ENCODE measurements at places on chromosomes 16 and 17.
A peak's percentile ranks its signal among the peaks of the same experiment; 100 is the strongest.

DNA sequence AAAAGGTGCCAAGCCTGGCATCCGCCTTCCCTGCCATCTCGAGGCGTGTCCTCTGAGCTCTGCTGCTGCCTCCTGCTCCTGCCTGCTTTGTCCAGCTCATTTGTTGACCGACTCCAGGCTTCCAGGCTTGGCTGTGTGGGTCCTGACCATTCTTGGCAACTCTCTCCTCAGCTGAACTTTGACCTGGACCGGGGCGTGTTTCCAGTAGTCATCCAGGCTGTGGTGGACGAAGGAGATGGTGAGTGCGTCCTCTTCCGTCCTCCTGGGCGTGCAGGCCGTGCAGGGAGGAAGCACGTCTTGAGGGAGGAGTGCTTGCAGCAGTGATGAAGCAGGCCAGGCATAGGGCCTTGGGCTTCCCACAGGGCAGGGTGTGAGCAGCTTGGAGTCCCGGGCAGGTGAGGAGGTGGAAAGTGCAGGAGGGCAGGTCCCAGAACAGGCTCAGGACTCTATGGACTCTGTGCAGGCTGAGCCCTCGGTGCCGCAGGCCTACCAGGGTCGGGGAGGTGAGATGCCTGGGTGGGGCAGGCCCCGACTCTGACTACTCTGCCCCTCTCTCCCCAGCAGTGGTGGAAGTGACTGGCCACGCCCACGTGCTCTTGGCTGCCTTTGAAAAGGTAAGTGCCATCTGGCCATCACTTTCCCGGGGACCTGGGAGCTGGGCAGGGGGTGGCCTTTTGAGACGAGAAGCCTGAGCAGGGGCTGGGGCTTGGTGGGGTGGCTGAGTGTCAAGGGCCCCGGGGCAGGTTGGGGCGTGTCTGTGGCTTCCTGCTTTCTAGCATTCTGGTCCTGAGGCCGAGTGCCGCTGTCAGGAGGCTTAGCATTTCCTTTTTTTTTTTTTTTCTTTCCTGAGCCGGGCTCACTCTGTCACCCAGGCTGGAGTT, 28.6 kb upstream of the NUDT16L1 start:
- no peak for DNase-seq

- no peak for DNase-seq
These were observed 10.2 kb upstream of the STRADA start for GRCh38 chr17:63751806-63752205.

- no peak for DNase-seq
These were observed 187.7 kb downstream of the CCDC182 start for GRCh38 chr17:57557416-57557815.

GRCh38 chr17:27257031-27257357, 36.9 kb upstream of the WSB1 start:
- DNase-seq = no peak

DNA sequence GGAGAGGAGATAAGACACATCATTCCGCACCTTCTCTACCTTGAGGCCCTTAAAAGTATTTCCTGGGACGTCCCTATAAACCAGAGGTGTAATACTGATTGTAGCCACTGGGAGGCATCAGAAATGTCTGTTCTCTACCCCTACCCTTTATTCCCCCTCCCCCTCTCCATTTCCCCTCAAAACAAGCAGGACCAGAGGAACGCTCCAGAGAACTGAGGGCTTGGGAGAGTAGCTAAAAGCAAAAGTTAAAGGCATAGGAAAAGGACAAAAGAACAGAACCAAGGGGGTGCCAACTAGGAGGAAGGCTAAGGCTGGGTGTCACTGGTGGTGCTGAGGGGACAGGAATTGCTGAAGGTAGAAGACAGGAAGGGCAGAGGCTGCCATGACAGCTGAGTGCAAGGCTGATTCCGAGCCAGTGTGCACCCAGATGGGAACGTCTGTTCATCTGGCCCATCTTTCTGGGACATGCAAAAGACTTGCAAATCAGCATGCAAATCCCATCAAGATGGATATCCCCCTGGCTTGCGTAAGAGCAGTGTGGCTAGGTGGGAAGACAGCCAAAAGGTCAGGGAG, 6.7 kb downstream of the CAMTA2 start:
- DNase-seq = peak; percentile 59

DNA sequence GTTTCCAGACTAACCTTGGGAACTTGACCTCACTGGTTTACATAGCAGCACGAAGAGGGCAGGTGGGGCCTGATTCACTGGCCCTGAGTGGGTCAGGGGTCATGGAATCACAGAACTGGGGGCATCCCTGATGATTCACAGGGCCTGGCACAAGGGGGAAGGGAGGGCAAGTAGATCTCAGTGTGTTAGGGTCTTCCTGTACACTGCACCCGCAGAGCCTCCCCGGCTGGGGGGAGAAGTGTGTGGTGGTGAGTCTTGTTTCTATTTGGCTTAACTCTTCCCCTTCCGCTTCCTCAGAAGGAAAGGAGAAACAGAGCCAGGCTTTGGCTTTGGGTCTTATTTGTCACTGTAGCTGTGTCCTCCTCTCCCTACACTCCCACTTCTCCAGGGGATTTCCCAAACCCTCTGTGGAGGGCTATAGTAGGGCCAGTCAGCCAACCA, 3.7 kb downstream of the STARD3 start:
- no peak for DNase-seq

- no peak for DNase-seq
These were observed 25.7 kb downstream of the CALB2 start for GRCh38 chr16:71384073-71384724.

DNA sequence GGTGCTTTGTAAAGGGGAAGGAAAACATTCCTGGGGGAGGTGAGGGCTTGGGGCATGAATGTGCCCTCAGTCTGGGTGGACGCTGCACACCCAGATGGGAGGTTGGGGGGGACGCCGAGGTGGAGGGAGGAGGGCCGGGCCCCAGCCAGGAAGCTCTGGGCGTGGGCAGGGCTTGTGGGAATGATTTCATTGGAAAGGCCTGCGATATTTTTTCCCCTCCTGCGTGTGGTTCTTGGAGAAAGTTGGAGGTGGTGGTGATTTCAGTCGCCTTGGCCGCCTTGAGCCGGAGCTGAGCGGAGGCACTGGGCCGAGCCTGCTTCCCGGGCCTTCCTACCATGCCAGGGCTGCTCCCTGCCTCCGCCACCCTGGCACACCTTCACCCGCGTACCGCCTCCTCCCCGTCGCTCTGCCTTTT, 26.4 kb upstream of the CLEC18A start:
- no peak for DNase-seq

GRCh38 chr16:49952386-49952785, 72.6 kb upstream of the CNEP1R1 start:
- DNase-seq = no peak

- no peak for DNase-seq
These were observed 1.4 kb downstream of the SHISA6 start for GRCh38 chr17:11242411-11242810.

DNA sequence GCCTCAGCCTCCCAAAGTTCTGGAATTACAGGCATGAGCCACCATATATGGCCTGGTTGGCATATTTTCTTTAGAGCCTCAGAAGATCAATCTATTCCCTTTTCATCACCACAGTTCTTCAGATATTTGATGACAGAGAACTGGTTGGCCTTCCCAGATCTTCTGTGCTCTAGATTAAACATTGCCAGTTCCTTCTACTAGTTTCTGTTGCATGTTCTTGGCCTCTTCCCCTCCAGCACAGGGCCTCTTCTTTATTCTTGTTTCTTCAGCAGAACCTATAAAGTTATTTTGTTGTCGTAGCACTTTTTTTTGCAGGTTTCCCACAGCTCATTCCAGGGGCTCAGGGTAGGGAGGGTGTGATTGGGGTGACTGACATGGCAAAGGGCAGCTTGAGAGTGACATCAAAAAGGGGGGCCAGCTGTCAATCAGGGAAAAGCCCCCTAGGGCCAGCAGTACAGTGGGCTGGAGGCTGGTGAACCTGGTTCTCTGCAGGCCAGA, 9.3 kb downstream of the CHD9 start:
- DNase-seq = no peak

DNA sequence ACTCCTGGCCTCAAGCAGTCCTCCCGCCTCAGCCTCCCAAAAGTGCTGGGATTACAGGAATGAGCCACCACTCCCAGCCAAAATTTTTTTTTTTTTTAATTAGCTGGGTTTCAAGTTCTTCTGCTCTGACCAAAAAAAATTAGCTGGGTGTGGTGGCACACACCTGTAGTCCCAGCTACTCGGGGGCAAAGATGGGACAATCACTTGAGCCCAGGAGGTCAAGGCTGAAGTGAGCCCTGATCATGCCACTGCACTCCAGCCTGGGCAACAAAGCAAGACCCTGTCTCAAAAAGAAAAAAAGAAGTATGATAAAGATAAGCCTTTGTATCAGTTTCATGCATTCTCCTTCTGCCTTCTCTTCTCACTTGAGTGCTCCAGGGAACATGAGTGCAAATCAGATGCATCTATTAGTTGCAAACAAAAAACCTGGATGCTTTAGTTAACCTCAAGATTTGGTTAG, 1.9 kb downstream of the NQO1 start:
- DNase-seq = no peak

- DNase-seq = no peak
These were observed 30.4 kb upstream of the PITPNA start for GRCh38 chr17:1592751-1593629.
